ENCODE measurements at places on chromosomes 7 and 10.
A peak's percentile ranks its signal among the peaks of the same experiment; 100 is the strongest.

GRCh38 chr7:3949242-3949640 lies 648.2 kb downstream of the SDK1 start:
- peak; percentile 47 for DNase-seq

DNA sequence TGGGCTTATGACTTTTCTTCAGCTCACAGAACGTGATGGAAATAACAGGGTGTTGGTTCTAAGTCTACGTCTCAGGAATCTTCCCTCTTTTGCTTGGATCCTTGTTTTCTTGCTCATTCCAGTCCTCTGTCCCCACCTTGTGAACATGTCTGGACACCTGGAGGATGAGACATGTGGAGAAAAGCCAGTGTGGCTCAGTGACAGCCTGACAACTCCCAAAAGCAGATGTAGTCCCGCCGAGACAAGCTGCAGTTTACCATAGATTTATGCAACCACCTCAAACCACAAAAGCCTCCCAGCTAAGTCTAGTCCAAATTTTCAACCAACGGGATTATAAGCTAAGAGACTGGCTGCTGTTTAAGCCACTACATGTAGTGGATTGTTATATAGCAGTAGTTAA lies 476.1 kb downstream of the SH2D4B start:
- DNase-seq = no peak

GRCh38 chr7:151115836-151116418 lies 29.7 kb downstream of the AGAP3 start:
- DNase-seq = no peak

DNA sequence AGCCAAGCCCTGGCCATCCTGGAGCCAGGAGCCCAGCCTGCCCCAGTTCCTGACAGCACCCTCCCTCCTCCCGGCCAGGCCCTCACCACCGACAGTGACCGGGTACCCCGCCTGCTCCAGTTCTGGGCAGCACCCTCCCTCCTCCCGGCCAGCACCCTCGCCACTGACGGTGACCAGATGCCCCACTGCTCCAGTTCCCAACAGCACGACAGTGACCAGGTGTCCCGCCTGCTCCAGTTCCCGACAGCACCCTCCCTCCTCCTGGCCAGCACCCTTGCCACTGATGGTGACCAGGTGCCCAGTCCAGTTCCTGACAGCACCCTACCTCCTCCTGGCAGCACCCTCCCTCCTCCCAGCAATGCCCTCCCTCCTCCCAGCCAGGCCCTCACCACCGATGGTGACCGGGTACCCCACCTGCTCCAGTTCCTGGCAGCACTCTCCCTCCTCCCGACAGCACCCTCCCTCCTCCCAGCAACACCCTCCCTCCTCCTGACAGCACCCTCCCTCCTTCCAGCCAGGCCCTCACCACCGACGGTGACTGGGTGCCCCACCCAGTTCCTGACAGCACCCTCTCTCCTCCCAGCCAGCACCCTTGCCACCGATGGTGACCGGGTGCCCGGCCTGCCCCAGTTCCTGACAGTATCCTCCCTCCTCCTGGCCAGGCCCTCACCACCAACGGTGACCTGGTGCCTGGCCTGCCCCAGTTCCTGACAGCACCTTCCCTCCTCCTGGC lies 40.3 kb downstream of the VIPR2 start:
- DNase-seq = no peak

GRCh38 chr7:73599151-73599882 lies 20.9 kb upstream of the TBL2 start:
- DNase-seq = no peak

DNA sequence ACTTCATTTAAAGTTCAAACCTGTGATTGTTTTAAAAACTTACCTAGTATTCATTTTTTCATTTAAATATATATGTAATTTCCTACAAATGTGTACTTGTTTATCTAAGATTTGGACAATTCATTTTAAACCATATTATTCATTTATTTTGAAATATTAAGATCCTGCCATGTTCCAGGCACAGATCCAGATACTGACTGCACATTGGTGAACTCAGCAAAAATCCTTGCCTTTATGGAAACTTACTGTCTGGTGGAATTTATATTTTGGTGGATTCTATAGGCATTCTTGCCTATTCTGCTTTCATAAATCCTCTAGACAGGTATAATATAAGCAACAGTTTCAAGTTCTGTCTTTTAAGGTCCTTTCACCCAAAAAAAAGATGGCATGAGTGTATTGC lies 48.3 kb upstream of the RPA3 start:
- no peak for DNase-seq

DNA sequence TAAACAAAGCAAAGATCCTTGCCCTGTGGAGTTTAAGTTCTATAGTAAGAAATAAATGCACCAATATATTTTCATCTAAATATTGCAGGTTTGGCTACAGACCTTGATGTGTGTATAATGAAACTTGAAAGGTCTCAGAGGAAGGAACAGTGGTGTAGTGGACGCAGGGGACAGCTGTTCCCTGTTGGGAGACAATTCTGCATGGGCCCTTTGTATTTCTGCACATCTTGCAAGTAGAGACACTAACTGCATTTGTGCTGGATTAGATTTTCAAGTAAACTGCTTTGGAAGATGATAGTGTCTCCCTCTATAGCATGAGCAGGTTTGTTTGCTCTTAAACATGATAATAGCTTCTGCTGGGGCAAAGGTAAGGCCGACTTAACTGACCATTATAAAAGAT lies 57.5 kb upstream of the FAM133B start:
- no peak for DNase-seq

- no peak for DNase-seq
Observed at GRCh38 chr7:128025380-128025779, 5.9 kb downstream of the LRRC4 start.

DNA sequence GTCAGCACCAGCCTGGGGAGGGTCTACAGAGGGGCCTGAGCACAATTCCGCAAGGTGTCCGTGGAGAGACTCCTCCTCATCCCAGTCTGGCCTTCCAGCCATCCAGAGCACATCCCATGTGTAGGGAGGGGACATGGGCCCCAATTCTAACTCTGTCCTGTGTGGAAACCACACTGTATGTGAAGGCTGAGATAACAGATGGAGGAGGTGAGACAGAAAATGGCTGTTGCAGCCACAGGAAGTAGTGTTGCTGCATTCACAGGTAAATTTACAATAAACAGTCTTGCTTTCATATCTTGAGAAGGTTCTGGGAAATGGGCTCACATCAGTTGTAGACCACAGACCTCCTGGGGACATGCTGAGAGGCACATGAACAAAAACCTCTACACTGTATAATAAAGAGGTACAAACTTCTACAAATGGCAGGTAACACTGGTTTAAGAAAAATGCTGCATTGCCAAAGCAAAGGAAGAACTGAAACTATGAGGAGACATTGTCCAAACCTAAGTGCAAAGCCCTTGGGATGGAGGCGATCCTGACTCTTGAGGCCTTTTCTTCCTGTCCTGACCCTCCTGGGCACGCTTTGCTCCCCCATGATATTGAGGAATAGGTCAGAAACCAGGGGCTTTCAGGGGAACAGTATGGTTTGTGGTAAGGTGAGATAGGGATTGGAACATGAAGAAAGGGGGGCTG lies 21.6 kb upstream of the GIMAP2 start:
- no peak for DNase-seq

- DNase-seq = no peak
Observed at GRCh38 chr7:50305583-50306493, 1.3 kb downstream of the IKZF1 start.

- DNase-seq = no peak
Observed at GRCh38 chr7:68407460-68407859, 1190.8 kb upstream of the AUTS2 start.

DNA sequence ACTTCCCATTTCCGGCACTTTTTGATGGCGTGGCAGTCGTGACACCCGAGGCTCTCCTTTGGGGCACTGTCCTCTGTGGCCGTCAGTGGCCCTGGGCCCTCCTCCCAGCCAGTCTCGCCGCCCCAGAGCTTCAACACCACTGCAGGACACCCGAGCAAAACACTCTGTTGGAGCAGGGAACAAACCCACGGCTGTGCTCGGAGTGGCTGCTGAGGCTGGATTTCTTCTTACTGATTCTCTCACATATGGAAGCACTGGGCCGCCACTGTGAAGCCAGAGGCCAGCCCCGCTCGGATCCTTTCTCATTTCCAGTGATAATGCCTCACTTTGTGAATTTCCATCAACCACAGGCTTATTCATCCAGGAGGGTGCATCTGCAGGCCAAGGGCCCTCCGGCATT lies 58.2 kb upstream of the CYTH3 start:
- no peak for DNase-seq

DNA sequence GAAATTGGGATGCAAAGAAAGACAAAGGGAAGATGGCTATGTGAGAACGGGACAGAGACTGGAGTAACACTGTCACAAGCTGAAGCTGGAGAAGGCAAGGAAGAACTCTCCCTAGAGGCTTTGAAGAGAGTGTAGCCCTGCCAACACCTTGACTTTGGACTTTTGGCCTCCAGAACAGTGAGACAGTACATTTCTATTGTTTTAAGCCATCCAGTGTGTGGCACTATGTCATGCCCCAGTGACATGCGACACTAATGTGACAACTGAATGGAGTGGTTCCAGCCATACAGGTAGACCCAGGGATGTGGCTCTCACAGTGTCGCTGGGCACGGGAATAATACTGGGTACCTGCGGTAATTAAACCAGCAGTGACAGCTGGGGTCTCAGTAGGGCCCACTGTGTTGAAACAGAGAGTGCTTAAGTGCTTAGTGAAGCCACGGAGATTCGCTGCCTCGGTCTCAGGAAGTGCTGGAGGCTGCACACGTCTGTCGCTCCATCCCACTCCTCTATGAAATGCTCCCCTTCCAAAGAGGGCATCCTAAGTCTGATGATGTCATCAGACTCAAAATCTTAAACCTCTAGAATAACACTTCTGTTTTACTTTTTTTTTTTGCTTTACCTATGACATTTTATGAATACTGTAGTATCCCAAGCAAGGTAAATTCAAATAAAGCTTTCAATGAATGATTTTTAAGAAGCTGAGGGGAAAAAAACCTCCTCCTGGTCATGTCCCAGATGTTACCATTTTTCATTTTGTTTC lies 154.6 kb upstream of the RHEB start:
- no peak for DNase-seq

- no peak for DNase-seq
Observed at GRCh38 chr10:97250952-97251351, 41.5 kb downstream of the ARHGAP19 start.

DNA sequence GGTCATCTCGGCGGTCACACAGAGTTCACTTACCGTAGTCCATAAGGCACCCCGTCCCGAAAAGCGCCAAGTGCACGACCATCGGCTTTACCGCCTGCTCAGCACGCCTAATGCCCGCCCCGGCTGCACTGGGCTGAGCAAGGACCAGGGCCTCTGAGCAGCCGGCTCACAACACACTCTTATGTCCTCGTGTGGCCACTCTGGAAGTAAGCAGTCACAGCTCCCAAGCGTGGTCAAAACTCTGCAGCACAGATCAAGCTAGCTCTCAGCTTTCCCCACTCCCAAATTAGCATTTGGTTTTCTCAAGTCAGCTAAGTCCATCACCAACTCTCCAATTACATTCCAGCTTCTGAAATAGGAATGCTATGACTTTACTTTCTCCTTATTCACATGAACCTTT lies 57.7 kb downstream of the MAD1L1 start:
- no peak for DNase-seq

- DNase-seq = no peak
Observed at GRCh38 chr7:25311346-25311745, 83.1 kb upstream of the NPVF start.

- peak; percentile 6 for DNase-seq
Observed at GRCh38 chr7:42278344-42278743, 41.3 kb upstream of the GLI3 start.

GRCh38 chr10:92929896-92930295 lies 81.6 kb downstream of the EXOC6 start:
- DNase-seq = no peak

DNA sequence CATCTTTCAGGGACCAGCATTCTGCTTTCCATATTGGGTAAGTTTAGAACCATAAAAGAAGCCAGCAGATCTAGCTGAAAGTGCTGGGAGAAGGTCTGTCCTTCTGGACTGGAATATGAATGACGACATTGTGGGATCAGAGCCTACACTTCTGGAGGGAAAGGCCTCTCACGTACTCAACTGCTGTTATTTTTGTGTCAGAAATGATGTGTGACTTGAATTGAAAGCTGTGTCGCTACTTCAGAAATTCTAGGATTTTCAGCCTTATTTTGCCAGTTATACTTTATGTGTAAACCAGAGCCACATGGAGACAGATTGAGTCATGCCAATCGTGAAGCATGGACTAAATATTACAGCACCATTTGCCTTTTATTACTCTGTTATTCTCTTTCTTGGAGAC lies 231.0 kb downstream of the KIAA1217 start:
- no peak for DNase-seq

- DNase-seq = no peak
Observed at GRCh38 chr10:110002801-110003523, 4.8 kb upstream of the ADD3 start.

- no peak for DNase-seq
Observed at GRCh38 chr7:147999962-148000361, 590.6 kb upstream of the C7orf33 start.

GRCh38 chr10:71068861-71069271 lies 143.5 kb upstream of the UNC5B start:
- no peak for DNase-seq

GRCh38 chr7:156347132-156347531 lies 293.4 kb upstream of the RNF32 start:
- DNase-seq = no peak

DNA sequence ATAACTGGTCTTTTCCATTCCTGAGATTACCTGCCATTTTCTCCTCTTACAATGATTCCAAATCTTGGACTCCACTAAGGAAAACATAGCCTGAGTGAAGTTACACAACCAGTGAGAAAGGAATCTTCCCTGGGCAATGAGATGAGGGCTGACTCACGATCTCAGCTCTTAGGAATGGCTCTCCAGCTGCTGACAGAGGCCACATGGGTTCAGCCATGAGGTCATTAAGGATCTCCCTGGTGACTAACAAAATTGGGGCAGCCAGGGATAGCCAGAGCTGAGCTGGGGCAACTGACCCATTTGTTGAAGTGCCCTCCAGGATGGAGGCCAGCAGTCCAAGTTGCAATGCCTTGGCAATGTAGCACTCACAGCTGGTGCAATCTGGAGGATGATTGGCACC lies 78.7 kb upstream of the MKLN1 start:
- DNase-seq = no peak

- peak; percentile 73 for DNase-seq
Observed at GRCh38 chr10:27744802-27745731, 552 bp downstream of the MKX start.

DNA sequence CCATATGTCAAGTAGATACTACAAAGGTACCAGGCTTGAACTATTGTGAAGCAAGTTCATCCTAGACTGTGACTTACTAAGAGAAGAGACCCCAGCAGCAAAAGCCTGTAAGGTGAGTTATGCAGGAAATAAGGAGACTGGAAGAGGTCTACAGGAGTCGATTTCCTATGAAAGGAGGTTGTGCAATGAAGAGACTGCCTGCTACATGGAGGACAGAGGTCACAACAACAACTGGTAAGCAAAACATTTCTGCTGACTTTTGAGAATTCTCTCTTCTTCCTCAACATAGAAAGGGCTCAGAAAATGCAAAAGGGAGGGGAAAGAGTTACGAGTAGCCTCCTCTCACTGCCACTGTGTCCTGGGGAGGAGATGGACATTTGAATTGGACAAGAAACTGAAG lies 42.4 kb downstream of the PDK4 start:
- DNase-seq = no peak

All from retina (tissue), 1 donor.